ENCODE measurements at places on chromosomes 7 and 10.
A peak's percentile ranks its signal among the peaks of the same experiment; 100 is the strongest.

GRCh38 chr10:110355922-110356627 is 51.4 kb upstream of the SMNDC1 start:
- DNase-seq, result no peak

- DNase-seq, result no peak
These were observed 29.7 kb downstream of the IMMP2L start for GRCh38 chr7:111532625-111533024.

DNA sequence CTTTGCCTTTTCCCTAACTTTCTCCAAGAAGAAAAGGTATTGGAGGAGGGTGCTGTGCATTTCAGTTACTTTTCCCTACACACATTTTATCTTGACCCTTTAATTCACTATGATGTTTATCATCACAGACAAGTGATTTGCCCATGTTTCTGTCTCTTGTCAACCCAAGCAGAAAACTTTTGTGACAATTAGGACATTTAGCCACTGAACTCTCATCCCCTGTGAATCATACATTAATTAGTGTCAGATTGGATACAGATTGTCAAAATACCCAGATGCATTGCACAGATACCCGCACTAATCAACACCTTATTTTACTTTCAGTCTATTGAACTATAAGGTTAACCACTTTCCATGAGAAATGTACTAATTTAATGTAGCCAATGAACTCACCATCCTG is 912.9 kb downstream of the SORCS1 start:
- no peak for DNase-seq

- DNase-seq, result no peak
These were observed 14.0 kb upstream of the SEM1 start for GRCh38 chr7:96723622-96724021.

- no peak for DNase-seq
These were observed 24.5 kb downstream of the BLVRA start for GRCh38 chr7:43782768-43783555.

- no peak for DNase-seq
These were observed 40.3 kb downstream of the MGMT start for GRCh38 chr10:129507216-129507889.

GRCh38 chr7:3937146-3937545 is 636.1 kb downstream of the SDK1 start:
- no peak for DNase-seq

DNA sequence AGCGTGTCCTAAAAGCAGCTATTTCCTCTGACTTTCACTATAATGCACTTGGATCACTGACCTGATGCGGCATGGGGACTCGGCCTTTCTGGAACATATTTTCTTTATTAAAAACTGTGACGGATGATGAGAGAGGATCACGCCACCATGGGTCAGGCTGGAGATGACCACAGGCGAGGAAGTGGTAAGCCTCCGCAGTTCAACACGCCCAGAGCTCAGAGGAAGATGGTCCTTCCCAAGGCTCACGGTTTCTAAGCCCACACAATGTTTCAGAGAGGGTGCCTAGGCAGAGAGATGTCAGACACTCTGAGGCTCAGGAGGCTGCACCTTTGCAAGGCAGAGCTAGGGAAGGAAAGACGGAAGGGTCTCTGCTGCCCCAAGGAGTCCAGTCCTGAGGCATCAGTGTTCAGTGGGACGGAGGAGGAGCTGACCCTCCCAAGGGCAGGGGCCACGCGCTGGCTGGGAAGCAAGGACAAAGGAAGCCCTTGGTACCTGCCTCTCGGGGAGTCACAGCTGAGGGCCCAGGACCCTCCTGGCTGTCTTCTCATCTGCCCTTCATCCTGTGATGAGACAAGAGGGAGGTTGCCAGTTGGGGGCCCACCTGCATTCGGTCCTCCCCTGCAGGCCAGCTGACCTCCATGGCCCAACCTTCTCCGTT is 9.5 kb downstream of the CHST15 start:
- DNase-seq, result no peak

DNA sequence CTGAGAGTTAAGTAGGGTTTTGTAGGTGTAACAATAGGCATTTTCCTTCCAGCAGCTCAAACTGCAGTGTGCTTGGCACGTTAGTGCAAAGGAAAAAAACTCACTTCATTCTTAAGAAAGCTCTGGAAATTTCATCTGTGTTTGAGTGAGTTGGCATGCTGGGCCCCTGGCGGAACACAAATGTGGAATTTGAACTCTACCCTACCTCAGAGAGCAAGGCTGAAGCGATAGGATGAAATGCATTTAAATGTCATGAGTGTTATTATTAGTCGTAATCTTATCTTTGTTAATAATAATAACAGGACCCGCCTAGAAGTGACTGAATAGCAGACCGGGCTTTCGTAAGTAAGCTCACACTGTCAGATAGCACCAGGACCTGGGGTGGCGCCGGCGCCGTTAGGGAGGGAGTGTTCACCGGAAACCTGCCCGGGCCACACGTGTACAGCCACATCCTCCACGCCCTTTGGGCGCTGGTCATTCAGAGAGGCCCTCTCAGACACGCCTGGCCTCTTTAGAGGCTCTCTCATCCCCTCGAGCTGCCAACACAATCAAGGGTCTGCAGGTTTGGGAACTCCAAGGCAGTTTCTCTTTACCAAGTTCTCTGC is 63.5 kb downstream of the GRK5 start:
- peak; percentile 93 for DNase-seq

Measured in Right ventricle myocardium inferior (tissue), 1 donor.